ENCODE measurements at places on chromosomes 1 and 21.

DNA sequence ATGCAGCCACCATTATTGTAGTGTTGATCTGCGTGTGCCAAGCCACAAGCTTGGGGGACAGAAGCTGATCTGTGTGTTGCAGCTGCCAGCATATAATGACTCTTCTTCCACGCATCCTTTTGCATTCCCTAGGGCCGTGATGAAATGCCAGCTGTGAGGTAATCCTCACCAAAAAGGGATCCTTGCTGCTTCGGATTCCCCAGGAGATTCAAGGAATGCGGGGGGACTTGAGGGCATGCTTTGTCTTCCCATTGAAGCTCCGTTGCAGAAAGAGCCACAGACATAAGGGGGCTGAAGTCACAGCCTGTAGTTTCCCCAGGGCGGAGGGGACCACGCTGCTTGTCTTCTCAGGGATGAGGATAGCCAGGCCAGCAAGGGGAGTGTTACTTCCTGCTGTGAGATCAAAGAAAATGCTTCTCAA is 281.6 kb upstream of the FMN2 start:
- no peak for DNase-seq

GRCh38 chr1:62068978-62069377 is 125.7 kb upstream of the L1TD1 start:
- no peak for DNase-seq

DNA sequence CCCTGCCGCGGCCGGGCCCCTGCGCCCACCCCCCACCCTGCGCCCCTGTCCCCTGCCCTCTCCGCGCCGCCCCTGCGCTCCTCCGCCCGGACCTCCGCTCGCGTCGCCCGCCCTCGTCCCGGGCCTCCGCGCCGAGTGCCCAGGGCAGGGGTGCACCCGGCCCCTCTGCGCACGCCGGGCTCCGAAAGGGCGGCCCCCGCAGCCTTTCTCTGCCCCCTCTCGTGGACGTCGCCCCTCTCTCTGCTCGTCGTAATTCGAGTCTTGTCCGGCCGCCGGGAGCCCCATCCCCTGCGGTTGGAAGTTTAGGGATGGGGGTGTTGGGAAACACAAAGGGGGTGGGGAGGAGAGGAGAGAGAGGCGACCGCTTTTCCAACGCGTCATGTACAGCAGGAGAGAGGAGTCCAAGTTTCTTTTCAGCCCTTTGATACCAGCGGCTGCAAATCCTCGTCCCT is 407 bp downstream of the GALNT2 start:
- DNase-seq: peak; percentile 62

DNA sequence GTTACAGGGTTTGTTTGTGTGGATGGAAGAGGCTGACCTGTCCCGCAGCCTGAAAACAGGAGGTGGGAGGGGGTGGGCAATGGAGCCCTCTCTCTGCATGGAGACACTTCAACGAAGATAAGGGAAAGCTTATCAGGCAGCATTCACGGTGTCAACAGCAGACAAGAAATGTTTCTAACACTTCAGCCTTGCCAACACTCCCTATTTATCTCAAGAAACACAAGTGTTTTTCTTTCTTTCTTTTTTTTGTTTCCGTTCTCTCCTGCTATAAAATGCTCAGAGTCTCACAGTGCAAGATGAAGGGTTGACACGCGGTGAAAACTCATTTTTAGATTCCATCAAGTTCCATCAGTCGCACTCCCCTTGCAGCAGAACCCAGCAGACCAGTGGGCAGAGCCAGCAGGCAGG is 594.4 kb downstream of the MATN1 start:
- DNase-seq: no peak
